ENCODE measurements at places on chromosomes 6 and 20.

DNA sequence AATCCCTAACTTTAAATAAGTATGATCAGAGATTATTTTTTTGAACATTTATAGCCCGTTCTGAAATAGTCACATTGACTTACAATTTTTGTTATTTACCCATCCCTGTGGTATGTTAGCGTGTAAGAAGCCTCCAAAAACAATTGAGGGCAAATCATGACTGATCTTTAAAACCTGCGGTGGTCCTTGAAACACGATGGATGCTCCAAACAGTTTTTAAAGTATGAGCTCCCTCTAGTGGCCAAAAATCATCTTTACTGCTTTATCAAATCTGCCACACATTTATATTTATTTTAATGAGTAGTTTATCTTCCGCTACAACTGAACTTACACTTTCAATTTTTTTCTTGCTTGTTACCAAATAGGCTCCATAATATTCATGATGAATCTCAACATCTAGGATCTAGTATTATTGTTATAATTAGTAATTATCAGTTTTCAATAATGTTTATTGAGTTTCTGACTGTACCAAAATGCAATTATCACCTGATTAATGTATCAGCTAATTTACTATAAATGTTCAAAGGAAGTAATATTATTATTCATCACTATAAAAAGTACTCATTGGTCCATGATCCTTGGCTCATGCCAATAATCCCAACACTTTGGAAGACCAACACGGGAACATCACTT lies 52.2 kb downstream of the MARCKS start:
- H3K4me1 ChIP-seq: no peaks in the 10 kb centered on the region
- H3K4me3 ChIP-seq: no peak overlapping the region
- DNase-seq: no peak
- no peak overlapping the region for H3K27ac ChIP-seq
- no peaks in the 10 kb centered on the region for H3K36me3 ChIP-seq

- no peaks in the 10 kb centered on the region for H3K4me1 ChIP-seq
- no peak overlapping the region for H3K4me3 ChIP-seq
- H3K36me3 ChIP-seq: no peaks in the 10 kb centered on the region
- H3K27ac ChIP-seq: no peak overlapping the region
These were observed 94.9 kb upstream of the MTHFD1L start for GRCh38 chr6:150770637-150771036.

DNA sequence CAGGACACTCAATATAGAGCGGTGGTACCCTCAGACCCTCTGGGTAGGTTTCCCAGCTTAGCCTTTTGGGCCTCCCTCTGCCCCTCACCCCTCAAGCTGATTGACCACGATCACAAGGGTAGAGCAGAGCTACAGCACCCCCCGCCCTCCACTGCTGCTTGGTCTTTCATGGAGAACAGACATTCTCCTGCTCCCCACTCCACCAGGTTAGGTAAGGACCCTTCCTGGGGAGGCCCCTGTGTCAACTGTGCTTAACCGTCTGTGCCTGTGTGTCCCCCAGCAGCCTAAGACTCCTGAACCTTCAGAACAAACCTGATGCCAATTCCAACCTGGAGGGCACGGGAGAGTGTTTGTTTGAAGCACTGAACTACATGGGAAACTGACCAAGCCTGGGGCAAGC lies 11.8 kb downstream of the MYH7B start:
- no peak overlapping the region for H3K27ac ChIP-seq
- DNase-seq: no peak
- no peaks in the 10 kb centered on the region for H3K4me1 ChIP-seq
- no peaks in the 10 kb centered on the region for H3K36me3 ChIP-seq
- no peaks in the 10 kb centered on the region for H3K27me3 ChIP-seq

DNA sequence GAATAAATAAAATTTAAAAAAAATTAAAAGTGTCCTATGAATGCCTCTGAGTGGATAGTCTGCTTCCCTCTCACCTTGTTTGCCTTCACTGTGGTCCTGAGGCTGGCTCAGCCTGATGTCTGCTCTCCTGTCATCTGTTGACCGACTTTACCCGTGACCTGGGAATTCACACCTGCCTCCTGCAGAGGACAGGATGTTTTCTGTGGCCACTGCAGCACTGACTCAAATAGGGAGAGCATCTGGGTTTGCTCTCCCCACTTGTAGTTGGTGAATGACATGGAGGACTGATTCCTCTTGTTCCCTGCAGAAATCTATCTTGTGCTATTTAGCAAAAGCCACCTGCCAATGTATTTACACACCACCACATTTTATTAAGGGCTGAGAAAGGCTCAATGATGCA lies 52.4 kb upstream of the ERVFRD-1 start:
- H3K4me3 ChIP-seq: no peak overlapping the region
- no peak for DNase-seq
- H3K4me1 ChIP-seq: no peaks in the 10 kb centered on the region
- no peaks in the 10 kb centered on the region for H3K27me3 ChIP-seq

DNA sequence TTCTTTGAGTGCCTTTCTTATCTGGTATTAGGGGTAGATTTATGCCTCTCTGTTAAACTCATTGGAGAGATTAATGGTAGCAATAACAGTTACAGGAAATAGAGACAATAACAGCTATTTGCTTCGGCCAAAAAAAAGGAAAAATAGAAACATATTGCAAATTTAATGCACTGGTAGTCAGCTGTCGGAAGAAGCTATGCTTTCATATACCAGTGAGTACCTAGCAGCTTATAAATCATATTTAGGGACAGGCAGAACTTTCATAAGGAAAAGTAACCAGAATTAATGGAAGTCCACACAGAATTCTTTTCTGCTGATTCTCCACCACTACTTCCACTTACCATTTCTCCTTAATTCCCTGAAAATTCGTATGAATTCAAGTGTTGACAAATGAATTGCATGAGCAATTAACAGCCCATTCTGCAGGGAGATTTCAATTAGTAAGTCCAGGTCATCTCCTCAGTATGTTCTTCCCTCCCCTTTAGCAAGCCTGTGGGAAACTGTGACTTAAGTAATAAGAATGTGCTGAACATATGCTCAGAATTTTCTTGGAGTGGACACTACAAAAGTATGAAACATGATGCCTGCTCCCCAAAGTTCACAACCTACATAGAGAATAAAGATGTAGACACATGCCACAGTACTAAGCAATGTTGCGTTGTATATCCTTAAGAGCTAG lies 196.7 kb upstream of the KCNQ5 start:
- no peaks in the 10 kb centered on the region for H3K4me1 ChIP-seq
- H3K36me3 ChIP-seq: no peaks in the 10 kb centered on the region
- H3K4me3 ChIP-seq: no peak overlapping the region
- no peak for DNase-seq
- H3K27me3 ChIP-seq: no peaks in the 10 kb centered on the region

DNA sequence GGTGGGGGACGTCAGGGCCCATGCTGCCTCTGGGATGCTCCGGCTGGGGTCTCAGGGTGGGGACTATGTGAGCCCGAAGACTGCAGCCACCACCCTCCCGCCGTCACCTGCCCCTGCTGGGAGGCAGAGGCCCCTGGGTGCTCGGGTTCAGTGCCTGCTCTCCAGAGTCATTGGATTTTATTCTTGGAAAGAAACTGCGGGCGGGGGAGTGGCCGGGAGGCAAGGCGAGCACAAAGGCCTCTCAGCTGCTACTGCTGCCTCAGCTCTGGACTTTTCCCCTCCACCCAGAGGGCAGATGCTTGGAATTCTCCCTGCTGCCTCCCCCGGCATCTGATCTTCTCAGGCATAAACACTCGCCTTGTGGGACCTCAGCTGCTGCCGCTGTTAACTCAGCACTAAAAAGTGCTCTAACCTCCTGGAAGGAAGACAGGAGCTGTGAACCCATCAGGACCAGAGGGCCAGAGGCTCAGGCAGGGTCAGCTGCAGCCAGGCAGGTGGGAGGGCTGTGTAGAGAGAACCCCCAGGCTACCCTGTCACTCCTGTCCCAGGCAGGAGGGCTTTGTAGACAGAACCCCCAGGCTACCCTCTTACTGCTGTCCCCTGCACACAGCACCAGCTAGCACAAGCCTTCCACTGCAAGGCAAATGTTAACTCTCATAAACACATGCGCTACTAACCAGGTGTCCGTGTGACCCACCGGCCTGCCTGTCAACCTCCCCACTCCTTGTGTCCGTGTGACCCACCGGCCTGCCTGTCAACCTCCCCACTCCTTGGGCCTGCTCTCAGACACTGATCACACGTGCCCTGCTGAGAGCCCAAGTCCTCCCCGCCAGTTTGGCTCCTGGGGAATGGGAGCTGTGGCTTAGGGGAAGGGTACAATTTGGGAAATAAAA lies 9.4 kb upstream of the FRMD1 start:
- no peak overlapping the region for H3K27ac ChIP-seq
- H3K27me3 ChIP-seq: no peaks in the 10 kb centered on the region
- no peaks in the 10 kb centered on the region for H3K36me3 ChIP-seq

GRCh38 chr6:155103816-155104366 lies 108.8 kb downstream of the TIAM2 start:
- no peaks in the 10 kb centered on the region for H3K4me1 ChIP-seq
- H3K36me3 ChIP-seq: no peaks in the 10 kb centered on the region
- no peak for DNase-seq
- H3K27me3 ChIP-seq: no peaks in the 10 kb centered on the region
- H3K4me3 ChIP-seq: no peak overlapping the region
- H3K27ac ChIP-seq: no peak overlapping the region

DNA sequence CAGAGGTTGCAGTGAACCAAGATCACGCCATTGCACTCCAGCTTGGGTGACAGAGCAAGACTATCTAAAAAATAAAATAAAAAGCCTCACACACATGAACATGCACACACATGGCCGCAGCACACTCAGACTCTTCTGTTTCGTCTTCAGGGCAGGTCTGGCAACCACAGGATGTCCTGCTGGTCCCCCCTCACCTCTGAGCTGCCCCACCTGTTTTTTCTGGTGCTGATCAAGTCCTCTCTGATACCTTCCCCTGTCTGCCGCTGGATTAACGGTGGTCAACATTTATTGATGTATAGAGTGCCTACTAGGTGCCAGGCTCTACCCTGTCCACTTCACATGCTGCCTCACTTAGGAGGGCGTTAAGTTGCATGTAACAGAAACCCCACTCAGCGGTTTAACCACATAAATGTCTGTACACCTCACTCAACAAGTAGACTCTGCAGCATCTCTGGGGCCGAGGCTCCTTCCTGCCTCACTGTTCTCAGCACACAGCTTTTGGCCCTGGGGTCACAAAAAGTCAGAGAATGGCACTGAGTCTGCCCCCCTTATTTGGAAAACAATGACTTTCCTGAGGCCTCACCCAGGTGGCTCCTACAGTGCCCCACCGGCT lies 4.5 kb upstream of the AP5S1 start:
- no peaks in the 10 kb centered on the region for H3K36me3 ChIP-seq
- H3K4me3 ChIP-seq: no peak overlapping the region
- H3K4me1 ChIP-seq: peaks cover 25% of the 10 kb centered on the region
